ENCODE measurements at places on chromosomes 5 and 9. TPM values are rescaled to one million over a fixed set of nuclear protein-coding genes. Genes with fewer than 3 reads are reported as not detected.
A peak's percentile ranks its signal among the peaks of the same experiment; 100 is the strongest.

OTP gene
- not detected for total RNA-seq

GRCh38 chr9:89720696-89721175, 115.9 kb downstream of the GADD45G start:
- DNase-seq: no peak

LCN9 gene
- total RNA-seq: not detected

IFNK gene
- not detected for total RNA-seq

DNA sequence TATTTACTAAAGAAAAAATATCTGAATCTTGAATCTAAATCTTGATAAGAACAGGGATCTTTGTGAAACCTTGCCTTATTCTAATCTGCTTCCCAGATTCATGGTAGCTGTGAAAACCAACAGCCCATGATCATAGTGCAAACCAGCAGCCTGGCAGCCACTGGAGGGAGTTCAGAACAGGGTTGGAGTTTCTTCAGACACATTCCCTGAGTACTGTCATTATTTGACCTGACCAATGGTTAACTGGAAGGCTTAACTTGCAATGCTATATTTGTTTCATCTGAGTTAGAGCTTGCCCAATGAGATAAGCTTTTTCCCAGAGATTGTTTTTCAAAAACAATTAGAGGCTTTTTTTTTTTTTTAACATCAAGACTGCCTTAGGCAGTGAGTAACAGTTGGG, 47.8 kb downstream of the LOX start:
- DNase-seq: peak; percentile 32

GZMA gene
- not detected for total RNA-seq
